ENCODE measurements at places on chromosomes 5 and 9. TPM values are rescaled to one million over a fixed set of nuclear protein-coding genes. Genes with fewer than 3 reads are reported as not detected.

The AK8 gene
- total RNA-seq: 1.1 TPM

DNA sequence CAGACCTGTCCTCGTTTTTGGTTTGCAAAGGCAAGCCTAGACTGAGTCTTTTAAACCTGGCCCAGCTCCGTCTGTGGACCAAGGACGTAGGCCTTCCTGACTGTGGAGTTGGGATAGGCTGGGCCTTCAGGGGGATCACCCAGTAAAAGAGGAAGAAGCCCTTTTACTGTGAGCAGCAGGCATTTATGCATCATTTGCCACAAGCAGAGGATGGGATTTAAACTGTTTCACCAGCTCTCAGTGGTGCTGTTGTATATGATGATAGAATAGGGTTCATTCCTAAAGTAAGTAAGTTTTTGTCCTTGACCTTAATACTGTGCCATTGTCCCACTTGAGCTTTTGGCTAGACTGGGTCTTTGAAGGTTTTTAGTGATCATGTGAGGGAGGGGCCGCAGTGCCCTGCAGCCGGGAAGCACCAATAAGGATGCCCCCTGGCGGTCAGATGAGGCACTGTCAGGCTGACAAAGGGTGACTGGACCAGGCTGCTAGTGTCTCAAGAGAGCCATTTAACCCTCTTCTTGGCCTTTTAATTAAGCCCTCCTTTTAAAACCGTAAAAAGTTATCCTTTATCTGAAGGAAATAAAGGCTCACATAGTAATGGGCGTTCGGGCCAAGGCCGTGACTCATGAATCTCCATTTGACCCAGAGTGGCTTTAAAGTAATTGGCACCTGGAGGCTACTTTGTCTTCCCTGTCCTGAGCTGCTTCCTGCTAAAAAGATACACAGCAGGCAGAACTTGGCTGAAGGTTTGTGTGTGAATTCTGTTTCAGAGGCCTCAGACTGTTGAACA lies 74.0 kb downstream of the UBAP1 start:
- no peak for DNase-seq

- no peak for DNase-seq
These were observed 31.6 kb downstream of the TAF11L14 start for GRCh38 chr5:17665836-17666235.

DNA sequence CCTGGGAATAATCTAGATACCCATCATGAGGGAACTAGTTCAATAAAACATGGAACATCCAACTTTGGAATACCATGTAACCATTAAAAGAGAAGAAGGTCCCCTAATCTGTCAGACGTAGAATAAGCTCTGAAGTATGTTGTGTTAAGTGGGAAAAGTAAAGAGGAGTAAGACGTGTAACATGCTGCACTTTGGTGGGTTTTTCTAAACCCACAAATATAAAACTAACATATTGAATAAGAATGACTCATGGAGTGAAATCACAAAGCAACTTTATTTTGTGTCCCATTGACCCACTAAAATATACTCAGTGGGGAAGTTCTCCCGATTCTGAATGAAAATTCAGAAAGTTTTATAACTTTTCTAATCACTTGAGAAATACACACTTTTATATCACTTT lies 67.9 kb upstream of the PIK3R1 start:
- no peak for DNase-seq

The GLDC gene
- 1.3 TPM for total RNA-seq

DNA sequence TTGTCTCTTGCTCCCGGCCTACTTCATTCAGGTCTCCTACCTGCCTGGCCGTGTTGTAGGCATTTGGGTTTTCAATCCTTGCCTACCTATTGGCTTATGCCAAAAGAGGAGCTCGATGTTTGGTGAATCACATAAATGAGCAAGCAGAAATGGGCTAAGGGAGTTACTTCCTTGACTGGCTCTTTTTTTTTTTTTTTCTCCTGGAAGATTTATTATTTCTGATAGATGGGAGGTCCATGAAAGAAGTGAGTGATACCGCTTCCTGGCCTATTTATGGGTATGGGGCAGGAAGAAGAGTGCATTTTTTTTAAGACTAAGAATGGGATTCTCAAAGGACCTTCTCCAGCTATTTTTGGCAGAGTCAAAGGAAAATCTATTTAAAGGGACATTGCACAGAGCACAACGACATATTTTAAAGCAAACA lies 294.1 kb downstream of the ARHGAP26 start:
- peak; percentile 82 for DNase-seq

GRCh38 chr5:126519637-126520592 lies 75.1 kb downstream of the ALDH7A1 start:
- DNase-seq: peak; percentile 54

DNA sequence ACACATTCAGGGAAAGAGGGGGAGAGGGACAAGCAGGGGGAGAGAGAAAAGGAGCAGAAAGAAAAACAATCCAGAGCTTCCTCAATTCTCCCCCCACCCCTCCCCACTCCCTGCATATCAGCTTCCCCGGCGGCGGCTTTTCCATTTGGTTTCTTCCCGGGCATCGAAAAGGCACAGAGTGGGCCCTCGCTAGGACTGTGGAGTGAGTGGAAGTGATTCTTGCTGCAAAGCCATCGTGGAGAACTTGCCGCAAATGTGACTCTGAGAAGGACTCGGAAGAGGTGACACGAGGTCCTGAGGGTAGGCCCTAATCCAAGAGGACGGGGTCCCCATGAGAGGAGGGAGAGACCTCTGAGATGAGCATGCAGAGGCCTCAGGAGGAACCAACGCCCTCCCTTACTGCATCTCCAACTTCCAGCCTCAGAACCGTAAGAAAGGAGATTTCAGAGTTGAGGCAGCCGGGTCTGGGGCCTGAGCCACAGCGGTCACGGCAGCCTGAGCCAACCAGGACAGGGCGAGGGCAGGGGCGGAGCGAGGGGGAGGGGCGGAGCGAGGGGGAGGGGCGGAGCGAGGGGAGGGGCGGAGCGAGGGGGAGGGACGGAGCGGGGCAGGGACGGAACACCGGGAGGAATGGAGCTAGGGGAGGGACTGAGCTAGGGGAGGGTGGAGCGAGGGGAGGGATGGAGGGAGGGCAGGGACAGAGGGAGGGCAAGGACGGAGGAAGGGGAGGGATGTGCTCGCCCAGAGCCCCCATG lies 21.2 kb upstream of the SARDH start:
- no peak for DNase-seq

The SOHLH1 gene
- not detected for total RNA-seq

The AMBP gene
- 0.30 TPM for total RNA-seq

DNA sequence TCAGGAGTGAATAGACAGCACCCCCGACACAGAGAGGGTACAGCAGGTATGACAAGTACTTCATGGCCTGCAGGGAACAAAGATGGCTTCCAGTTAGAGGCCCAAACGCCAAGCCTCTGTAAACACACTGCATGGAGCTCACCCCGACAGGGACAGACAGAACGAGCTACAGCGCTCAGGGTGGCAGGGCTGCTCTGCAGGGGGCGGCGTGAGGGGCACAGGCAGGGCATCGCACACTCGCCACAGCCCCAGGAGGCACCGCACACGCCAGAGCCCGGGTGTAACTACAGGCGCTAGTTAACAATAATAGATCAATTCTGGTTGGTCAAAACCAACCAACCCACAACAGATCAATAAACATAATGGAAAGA lies 21.1 kb downstream of the CLPTM1L start:
- no peak for DNase-seq

The SPINK4 gene
- total RNA-seq: not detected

DNA sequence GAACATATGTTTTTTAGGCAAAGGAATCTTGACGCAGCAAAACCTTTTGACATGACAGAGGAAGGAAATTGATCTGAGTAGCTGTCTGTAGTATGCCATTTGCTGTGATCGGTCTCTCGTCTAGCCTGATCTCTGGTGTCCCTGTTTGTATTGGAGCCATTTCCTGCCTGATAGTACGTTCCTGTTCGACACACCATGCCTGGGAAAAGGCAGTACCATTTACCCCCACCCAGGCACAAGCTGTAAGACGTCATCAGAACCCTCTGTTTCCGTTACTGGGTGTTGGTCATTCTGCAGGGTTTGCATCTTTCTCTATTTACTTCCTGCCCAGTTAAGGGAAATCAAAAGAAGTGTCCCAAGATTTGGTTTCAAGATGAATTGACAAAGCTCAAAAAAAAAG lies 129.7 kb downstream of the CEMIP2 start:
- peak; percentile 46 for DNase-seq

The LCN15 gene
- total RNA-seq: not detected

- DNase-seq: no peak
These were observed 90.3 kb upstream of the PALM2AKAP2 start for GRCh38 chr9:109689701-109690100.

GRCh38 chr9:83030391-83031107 lies 32.4 kb downstream of the RASEF start:
- peak; percentile 42 for DNase-seq

DNA sequence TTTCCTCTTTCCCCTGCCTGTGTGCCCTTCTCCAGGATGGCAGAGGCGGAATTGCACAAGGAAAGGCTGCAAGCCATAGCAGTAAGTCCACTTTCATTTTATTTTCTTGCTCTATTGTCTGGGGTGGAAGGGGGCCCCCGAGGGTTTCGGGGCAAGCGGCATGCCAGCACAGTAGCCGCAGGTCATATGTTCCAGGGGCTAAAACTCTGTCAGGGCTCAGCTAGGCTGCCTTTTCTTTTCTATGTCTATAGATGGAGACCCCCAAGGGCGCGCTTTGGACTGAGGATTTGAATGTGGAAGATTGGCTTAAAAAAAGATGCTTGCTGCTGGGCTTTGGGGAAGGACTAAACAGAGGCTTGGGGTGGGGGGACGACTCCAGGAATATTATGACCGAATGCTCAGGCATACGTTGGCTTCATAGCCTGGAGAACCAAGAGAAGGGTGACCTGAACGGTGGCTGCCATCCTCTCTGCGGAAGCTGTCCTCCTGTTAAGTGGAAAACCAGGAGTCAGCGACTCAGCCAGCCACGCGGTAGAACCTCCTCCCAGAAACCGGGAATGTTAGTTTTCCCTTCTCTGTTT lies 545 bp downstream of the PALM2AKAP2 start:
- DNase-seq: no peak

DNA sequence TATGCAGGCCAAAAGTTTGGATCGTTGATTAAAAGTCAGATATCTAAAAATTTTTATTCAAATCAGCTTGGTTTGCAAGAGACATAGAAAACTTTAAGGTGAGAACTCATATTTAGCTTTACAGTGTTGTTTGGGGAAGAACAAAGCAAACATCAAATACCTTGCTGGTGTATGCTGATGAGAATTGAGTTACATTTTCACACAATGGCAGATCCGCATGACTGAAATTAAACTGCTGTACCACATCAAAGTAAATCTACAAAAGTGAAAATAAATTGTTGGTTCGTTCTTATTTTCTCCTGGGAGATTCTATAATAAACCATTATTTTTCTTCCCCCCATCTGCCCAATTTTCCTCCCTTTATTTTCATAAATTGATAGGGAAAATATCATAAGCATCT lies 198.2 kb upstream of the PCSK5 start:
- DNase-seq: no peak

DNA sequence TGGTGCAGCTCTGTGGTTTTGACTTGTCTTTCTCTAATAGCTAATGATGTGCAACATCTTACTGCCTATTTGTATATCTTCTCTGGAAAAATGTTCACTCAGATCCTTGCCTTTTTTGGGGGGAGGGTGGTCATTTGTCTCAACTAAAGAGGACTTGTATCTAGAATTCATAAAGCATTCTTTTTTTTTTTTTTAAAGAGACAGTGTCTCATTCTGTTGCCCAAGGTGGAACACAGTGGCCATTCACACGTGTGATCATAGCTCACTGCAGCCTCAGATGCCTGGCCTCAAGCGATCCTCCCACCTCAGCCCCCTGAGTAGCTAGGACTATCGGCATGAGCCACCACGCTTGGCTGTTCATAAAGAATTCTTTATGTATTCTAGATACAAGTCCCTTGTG lies 33.2 kb downstream of the HABP4 start:
- DNase-seq: no peak

The FLT4 gene
- 7.5 TPM for total RNA-seq

DNA sequence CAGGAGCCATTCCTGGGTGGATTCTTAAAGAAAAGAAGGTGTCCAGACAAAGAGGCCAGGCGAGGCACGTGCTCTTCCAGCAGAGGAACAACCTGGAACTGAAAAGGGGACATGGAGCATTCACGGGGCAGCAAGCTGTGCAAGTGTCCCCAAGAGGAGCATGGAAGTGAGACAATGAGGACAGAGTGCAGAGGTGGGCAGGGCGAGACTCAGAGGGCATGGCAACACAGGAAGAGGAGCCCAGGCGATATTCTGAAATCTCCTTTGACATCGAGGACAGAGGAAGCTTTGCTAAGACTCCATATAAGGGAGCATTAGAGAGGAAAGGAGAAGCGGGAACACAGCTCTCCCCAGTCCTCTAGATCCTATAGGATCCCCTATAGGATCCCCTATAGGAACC lies 29.4 kb upstream of the SPATA31E1 start:
- DNase-seq: no peak

GRCh38 chr9:111572950-111573604 lies 26.4 kb downstream of the PTGR1 start:
- DNase-seq: no peak

DNA sequence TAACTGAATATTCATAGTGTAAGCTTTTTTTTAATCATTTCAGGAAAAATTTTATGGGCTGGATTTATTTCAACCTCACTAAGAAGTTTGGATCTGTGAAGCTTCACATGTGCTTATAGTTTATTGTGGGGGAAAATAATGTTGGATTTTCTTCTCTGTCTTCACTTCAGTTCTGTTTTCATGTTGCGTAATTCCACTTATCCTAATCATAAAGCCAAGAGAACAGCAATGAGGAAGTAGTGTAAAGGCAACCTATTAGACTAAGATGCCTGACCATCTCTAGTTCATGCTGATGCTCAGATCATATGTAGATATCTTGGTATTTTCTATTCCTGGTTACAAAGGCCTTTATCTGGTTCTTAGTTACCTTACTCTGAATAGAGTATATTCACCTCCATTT lies 50.0 kb downstream of the CD180 start:
- peak; percentile 58 for DNase-seq

DNA sequence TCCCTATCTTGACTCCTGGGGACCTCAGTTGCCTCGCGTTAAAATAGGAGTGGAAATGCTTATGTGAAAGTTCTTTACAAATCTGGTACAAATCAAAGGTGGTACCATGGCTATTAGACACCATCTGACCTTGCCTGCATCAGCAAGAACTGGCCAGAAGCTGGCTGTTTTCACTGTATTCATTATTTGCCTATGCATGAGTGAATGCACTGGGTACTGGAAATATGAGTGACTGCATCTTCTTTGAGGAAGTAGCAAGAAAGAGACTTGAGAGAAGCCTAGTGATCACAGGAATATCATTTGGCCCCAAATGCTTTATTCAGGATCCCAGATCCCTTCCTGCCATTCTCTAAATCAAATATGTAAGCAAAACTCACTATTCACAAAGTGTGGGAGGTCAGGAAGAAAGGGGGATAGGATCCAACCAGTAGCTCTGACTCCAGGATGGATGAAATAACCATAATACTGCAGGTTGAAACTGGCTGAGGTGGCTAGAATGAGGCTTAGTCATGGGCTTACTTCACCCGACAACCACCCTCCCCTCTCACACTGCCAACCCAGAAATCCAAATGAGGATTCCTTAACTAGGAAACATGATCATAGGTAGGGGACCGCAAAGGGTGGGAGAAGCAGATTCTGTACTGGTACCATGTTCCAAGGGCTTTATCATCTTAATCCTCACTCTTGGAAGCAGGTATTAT lies 56.7 kb downstream of the FAM114A2 start:
- DNase-seq: no peak

Measured in skin of body (tissue), 3 donors.